ENCODE measurements at places on chromosomes 12 and 14.

- no peak for DNase-seq
These were observed 20.7 kb downstream of the KIF26A start for GRCh38 chr14:104158827-104159798.

DNA sequence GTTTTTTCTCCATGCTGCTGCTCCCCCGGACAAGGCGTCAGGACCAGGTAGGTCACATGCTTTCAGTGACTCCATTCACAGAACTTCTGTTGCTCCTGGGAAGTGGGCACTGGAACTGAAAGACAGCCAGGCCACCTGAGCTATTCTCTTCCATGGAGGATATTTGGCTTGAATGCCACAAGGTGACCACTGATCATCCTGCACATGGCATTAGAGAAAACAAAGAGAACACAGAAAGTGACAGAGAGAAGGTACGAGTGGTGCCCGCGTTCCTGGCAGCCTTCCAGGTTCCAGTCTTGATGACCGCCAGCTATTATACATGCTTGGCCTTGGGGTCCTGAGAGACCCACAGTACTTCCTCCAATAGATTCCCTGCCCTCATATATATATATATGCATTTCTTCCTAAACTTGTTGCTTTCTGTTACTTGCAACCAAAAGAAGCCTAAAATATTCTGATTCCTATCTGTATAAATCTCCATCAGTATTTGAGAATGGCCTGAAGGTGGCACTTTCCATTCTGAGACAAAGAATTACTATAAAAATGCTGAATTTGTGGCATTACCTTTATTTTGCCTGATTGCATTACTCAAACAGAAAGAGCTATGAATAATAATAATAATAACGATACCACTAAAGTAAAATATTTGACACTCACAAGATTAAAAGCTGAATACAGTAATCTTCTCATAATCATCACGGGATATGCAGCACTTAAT lies 174.9 kb downstream of the FOXN3 start:
- no peak for DNase-seq

DNA sequence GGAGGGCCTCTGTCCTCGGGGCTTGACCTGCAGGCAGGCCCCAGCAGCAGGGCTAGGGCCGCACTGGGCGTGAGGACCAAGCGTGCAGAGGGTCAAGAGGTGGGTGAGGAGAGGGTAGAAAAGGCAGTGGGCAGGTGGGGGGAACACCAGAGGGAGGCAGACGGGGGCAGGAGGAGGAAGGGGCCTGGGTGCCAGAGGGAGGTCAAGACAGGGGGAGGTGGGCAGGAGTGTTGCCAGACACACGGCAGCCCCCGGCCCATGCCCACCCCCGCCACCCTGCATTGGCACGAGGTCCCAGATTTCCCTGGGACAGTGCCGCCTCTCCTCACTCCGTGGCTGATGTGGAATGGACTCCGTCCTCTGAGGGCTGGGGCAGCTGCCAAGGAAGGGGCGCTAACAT lies 8.2 kb downstream of the TMEM121 start:
- no peak for DNase-seq

GRCh38 chr14:65304963-65305362 lies 107.6 kb upstream of the FUT8 start:
- DNase-seq: no peak

- no peak for DNase-seq
These were observed 535.6 kb upstream of the ATP2B1 start for GRCh38 chr12:90244232-90244631.

- DNase-seq: no peak
These were observed 1014.3 kb upstream of the NOVA1 start for GRCh38 chr14:27612121-27612520.

DNA sequence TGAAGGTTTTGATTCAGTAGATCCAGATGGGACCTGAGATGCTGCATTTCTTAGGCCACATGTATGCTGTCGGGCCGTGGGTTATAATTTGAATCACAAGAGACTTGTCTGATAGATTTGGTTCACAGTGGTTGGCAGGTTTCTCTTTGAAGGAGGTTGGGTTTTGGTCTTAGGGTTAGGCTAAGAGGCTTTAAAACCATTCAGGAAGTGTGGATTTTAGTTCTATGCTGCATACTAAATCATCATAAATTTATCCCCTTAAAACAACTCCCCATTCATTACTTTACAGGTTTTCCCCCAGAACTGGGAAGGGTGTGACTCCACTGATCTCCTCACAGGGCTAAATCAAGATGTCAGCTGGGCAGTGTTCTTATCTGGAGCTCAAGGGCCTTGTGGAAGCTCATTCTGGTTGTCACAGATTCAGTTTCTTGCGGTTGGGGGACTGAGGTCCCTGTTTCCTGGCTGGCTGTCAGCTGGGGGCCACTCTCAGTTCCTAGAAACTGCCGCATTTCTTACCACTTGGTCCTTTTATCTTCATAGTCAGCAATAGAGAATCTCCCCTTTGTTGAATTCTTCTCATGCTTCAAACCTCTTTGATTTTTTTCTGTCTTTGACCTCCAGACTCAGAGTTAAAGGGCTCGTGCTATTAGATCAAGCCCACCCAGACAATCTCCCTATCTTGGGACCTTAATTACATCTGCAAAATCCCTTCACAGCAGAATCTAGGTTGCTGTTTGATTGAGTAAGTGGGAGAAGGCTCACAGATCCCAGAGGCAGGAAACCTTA lies 20.6 kb upstream of the PCNX1 start:
- DNase-seq: peak; percentile 46

DNA sequence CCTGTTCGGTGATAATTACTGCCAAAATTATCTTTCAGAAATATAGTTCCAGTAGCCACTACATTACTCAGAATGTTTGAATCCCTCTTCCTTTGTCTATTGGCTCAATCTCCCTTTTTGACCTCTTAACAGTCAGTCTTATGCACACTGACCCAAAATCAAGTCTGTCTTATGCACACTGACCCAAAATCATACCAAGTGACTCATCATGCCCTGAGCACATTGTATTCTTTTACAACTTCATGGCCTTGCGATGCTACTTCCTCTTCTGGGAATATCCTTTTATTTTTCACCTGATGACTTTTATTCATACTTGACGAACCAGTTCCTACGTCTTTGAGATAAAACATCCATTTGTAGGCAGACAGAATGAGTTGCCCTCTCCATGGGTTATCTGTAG lies 182.3 kb downstream of the NPAS3 start:
- no peak for DNase-seq

DNA sequence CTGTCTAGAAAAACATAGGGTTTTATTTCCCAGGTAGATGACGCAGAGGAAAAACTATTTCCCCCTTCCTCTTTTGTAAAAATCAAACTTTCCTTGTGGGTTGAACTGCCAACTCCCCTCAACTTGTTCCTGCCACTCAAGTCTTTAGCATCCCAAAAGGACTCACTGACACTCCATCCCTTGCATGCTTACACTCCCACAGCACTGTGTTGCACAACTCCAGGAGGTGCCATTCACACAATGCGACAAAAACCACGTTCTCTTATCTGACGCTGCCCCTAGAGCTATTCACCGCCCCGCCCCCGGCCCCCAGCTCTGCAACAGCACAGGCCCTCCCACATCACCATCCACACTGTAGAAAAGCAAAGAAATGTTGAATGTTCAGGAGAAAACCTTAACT lies 16.9 kb upstream of the STON2 start:
- no peak for DNase-seq

DNA sequence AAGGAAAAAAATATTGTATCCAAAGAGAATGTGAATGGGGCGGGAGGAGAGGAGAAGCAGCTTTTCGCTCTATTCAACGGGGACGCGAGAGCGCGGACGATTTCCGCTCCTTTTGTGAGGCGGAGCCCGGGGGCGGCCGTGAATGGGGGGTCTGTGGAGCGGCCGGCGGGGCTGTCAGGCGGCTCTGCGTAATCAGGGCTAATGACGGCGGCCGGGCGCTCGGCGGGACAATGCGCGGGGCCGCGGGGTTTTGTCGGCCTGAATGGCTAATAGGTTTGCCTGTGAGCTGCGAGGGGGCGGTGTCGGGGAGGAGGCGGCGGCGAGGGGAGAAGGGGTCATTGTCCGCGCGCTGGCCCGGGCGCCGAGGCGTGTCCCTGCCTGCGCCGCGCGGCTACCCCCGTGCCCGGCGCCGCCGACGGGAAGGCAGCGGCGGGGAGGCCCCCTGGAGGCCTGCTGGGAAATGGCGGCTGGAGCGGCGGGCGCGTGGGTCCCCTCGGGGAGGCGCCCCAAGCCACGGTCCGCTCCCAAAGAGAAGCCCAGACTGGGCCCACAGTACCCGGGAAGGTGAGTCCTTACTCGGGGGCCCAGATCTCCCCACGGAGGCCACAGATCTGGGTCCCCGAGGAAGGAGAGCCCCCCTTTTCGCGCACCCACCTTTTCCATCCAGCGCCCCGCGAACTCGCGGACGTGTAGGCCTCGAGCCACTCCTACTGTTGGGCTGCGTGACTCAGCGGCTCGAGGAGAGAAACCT lies 6.0 kb downstream of the SIX6 start:
- no peak for DNase-seq

- DNase-seq: no peak
These were observed 61.3 kb downstream of the CHGA start for GRCh38 chr14:92984082-92984788.

DNA sequence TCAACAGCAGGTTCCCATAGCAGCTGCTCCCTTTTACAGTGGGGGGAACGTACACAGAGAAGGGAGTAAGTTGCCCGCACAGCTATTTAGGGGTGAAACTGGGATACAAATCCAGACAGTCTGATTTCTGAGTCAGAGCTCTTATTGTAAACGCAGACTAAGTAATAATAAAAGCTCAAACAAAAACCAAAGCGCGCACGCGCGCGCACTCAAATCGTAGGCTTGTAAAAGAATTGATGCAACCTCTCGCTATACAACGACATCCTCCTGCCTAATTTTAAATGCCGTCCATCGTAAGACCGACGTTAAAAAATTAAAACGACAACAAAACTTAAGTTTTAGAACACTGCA lies 747 bp upstream of the DACT1 start:
- no peak for DNase-seq

GRCh38 chr12:52495389-52495788 lies 2.3 kb upstream of the KRT6A start:
- no peak for DNase-seq

DNA sequence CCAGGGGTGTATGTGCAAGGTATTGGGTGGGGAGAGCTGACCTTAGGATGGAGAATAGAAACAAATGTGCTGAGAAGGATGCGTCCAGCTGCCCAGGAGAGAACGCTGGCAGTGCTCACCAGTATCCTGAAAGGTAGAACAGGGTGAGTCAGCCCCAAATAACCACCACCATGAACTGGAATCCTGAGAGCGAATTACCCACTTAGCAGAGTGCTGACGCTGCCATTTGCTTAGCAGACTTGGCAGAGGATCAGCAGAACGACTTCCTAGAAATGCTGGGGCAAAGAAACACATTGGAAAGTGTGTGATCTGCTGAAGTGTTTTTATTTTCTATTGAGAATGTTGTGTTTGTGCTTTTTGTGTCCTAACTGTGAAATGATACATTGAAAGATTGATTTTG lies 213.6 kb downstream of the ADGRD1 start:
- DNase-seq: peak; percentile 24

- DNase-seq: no peak
These were observed 21.9 kb downstream of the RNFT2 start for GRCh38 chr12:116759783-116760621.

GRCh38 chr12:32970465-32971110 lies 74.0 kb upstream of the PKP2 start:
- no peak for DNase-seq

DNA sequence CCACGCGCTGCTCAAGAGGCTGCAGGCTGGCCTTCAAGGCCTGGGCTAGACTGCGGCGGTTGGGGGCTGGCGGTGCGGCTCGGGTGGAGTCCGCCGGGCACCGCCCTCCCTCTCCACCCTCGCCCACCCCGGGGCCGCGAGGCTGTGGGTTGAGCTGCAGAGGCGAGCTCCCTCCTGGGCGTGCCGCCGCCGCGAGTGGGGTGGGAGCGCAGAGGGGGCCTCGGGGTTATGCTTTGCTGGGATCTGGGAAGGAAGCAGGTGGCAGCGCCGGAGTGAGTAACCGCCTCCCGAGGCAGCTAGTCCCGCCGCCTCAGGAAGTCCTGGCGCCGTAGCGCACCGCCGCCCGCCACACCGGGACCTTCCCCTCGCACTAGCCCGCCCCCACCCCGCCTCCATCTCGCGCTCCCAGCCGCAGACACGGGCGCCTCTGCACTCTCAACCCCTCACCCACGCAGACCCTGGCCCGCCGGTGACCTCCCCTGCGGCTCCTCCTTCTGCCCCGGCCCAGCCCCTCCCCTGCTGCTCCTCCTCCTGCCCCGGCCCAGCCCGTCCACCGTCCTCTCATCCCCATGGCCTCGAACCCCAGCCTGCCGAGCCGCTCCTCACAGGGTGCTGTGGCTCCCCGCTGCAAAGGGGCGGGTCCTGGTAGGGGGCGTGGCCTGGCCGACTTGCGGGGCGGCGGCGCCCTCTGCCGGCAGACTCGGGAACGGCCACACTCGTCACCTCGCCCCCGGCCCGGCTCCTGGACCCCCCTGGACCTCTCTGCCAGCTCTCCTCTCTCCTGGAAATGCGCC lies 16.6 kb downstream of the TAMALIN start:
- DNase-seq: peak; percentile 52

DNA sequence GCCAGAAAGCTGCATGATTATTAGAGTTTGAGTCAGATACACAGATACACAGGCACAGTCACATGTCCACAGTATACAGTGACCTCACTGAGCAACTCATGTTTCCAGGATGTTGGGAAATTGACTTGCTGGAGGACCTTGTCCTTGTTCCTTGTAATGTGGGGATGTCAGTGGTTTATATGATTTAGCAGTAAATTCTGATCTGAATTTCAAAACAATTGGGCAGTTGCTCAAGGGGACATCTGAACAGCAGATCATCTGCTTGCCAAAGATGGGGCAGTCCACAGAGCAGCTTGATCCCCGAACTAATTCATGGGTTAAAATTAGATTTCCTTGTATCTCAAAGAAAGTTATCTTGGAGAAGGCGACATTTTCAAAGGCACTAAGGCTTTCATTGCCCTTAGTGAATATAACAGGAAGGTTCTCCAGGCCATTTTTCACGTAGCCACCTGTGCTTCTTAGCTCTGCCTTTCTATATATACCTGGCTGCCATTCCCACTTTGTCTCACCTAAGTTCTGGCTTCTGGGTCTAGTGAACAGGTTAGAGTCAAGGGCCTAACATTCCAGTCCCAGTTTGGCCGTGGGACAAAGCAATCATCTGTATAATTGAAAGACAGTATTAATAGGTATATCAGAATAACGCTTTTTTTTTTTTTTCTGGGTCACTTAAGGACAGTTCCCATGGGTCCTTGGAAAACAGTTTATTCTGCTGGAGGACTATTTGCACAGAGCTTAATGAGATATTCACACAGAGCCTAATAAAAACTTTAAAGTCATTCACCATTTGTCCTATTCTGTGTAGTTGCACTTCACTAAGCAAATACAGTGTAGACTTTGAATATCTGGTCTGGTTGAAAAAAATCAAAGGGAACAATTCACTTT lies 64.9 kb upstream of the STRN3 start:
- DNase-seq: peak; percentile 20

DNA sequence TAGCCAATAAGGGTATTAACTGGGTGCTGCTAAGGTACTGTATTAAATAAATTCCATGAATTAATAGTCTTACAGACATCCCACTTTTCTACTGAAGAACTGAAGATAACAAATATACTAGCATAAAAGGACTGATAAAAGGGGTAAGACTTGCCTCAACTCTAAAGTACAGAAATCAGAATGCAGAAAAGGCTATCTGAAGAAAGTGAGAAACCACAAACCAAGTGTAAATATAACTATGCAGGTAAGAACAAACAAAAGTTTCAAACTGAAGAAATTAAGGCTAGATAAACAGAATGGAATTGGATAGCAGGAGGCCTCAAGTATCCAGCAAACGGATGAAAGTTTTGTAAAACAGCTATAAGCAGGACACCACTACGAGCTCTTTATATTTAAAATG lies 29.5 kb downstream of the YAF2 start:
- DNase-seq: no peak

All from pons (tissue), 1 donor.